ENCODE measurements at places on chromosomes 3 and 15. TPM values are rescaled to one million over a fixed set of nuclear protein-coding genes. Genes with fewer than 3 reads are reported as not detected.

- DNase-seq: no peak
Observed at GRCh38 chr3:54014067-54014466, 108.3 kb upstream of the CACNA2D3 start.

- DNase-seq: no peak
Observed at GRCh38 chr3:122268257-122269024, 56.6 kb upstream of the CSTA start.

- DNase-seq: no peak
Observed at GRCh38 chr15:38843051-38843501, 278.5 kb upstream of the RASGRP1 start.

DNA sequence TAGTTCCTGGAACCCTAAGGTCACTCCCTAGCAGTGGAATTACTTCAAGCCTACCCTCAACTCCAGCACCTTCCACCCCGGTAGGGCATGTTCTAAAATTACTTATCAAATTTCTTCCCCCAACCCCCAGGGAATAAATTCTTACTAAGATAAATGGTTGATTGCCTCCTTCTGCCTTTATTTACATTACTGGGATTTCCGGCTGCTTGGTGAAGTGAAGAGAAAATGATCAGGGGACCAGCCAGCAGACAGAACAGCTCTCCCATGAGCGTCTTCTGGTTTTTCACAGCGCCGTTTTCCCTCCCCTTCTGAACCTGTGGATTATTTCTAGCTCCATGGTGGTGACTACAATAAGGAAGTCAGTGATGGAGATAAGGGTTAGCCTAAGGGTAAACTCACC lies 521.5 kb upstream of the PPP2R3A start:
- no peak for DNase-seq

COL7A1 gene
- polyA plus RNA-seq: 9.3 TPM

GRCh38 chr15:29618586-29618985 lies 203.7 kb downstream of the TJP1 start:
- DNase-seq: no peak

NR1I2 gene
- 0.77 TPM for polyA plus RNA-seq

GOLGA8K gene
- 2.4 TPM for polyA plus RNA-seq

DPH3 gene
- 18.2 TPM for polyA plus RNA-seq

GRAMD2A gene
- polyA plus RNA-seq: 7.6 TPM

GRCh38 chr3:170532573-170532972 lies 53.3 kb downstream of the SLC7A14 start:
- DNase-seq: no peak

HDGFL3 gene
- polyA plus RNA-seq: 117 TPM

- no peak for DNase-seq
Observed at GRCh38 chr3:181174022-181174421, 184.5 kb upstream of the DNAJC19 start.

DNA sequence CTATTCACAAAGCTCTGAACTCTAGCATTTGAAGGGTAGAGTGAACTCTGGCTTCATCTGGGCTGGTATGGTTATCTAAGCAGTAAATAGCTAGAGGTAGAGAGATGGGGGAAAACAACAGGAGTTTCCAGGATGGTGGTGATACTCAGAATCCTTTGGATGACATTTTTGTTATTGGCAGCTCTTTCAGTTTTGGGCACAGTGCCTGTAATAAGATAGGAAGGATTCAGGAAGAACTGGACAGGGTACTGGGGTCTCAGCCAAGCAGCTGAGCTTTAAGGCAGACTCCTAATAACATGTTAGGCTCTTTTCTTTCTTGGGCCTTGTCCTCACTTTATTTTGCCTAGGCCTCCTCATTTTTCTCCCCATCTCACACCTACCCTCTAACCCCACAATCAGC lies 338.5 kb downstream of the CADM2 start:
- no peak for DNase-seq

UACA gene
- polyA plus RNA-seq: 126 TPM

DNA sequence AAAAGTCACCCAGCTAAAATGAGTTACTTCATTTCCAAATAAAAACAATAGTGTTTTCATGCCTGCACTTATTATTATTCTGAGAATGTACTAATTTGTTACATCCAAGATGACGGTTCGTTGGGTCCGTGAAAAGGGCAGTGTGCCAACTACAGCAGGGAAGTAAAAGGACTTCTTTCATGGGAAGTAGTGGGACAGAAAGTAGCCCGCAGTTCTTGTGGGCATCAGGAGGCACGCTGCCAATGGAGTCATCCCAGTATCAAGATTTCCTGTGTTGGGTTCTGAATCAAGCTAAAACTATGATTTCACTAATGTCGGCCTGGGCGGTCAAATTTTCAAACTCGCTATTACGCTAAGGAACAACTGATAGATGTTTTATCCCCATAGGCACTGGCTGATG lies 254.5 kb upstream of the SOX2 start:
- no peak for DNase-seq

PRICKLE2 gene
- polyA plus RNA-seq: 33.6 TPM

DNA sequence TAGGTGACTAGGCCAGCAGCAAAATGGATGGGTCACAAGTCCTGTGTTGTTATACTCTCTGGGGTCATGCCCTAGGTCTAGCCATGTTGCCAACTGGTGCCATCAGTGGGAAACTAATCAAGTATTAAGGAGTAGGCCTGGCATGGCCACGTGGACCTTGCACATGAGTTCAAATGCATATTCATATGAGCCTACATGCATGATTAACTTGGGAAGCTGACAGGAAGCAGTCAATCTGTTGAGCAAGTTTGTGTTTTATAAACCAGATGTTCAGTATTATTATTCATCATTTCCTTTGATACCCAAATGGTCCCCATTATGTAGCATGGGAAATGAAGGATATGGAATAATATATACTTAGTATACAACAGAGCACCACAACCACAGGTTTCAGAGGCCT lies 95.0 kb downstream of the LRTM1 start:
- no peak for DNase-seq
